Activated CD4-positive, alpha-beta T cell treated with anti-CD3 and anti-CD28 coated beads, Interleukin-2, amount 50 U/mL, for 24 hours (primary cell): ENCODE measurements at places on chromosomes 4 and X.

GRCh38 chr4:7904952-7905915, 34.4 kb downstream of the AFAP1 start:
- no peak for DNase-seq

DNA sequence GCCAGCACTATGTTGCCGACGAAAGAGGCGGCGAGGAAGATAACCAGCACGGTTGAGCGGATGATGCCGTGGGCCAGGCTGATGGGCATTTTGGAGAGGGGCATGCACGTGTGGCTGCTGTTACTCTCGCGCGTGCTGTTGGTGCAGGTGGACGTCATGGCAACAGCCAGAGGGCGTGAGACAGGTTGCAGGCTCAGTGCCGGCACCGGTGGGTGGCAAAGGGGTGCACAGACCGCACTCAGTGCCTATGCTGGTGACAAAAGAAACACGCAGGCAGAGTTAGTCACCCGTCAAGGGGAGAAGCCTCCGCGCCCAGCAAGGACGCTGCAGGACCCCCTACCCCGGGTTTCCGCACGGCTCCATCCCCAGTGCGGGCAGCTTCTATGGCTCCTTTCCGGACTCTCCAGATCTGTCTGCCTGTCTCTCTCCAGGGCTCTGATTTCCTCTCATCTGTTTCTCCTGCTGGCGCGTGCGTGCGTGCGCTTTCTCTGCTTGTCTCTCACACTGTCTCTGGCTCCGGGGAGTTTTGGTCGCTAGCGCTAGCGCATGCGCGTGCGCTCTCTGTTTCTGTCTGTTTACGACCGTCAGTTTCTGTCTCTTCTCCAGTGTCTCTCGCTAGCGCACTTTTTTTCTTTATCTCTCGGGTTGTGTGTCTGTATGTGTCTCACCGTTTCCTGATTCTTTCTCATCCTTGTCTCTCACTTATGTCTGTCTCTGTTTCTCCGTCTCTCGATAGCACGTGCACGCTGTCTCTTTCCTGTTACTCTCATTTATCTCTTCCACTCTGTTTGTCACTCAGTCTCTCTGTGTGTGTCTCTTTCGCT, 2.1 kb downstream of the GPR101 start:
- DNase-seq, result peak; percentile 7

DNA sequence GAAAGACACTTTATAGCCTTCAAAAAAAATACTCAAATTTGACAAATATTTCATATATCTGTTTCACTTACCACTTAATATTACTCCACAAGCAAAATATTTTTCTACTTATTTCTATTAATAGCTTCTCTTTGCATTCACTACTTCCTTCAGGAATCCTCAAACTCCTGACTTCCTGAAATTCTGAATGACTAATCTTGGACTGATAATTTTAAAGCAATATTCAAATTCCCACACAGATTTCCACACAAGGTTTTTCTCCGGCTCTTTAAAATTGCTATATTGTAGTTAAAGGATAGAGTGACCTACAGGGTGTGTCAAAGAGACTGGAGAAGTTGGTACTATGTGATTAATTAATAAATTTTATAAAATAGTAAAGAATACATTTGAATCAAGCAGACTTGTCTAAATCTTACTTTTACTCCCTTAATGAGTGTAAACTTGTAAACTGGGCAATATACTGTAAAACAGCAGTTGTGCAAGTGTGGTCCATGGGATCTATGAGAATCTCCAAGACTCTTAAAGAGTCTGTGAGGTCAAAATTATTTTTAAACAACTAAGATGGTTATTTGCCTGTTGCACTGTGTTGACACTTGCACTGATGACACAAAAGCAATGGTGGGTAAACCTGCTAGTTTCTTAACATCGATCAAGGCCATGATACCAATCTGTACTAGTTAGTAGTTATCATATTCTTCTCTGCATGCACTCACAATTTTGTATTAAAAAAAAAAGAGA, 44.5 kb downstream of the ANKRD17 start:
- DNase-seq, result no peak

GRCh38 chr4:179353786-179354185, 1911.5 kb upstream of the AGA start:
- DNase-seq, result no peak

DNA sequence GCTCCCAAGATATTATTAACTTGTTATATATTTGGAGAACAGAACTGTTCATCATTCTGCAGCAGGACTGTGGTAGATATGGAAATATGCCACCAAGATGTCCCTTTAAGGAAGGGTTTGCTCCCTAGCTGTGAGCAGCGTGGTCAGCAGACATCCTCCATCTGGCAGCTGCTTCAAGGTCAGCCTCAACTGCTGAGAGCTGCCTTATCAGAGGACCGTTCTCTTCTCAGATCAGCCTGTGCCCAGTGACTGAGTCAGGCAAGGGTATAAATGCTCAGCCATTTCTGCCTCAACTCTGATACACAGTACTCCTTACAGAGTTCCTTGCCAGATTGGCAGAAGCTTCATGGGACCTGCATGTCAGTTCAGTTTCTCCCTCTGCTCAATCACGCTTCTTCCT, 63.4 kb upstream of the MAGEB2 start:
- DNase-seq, result no peak
